MG63 (cell line): ENCODE measurements at places on chromosomes 6 and 20. TPM values are rescaled to one million over a fixed set of nuclear protein-coding genes. Genes with fewer than 3 reads are reported as not detected.

The LINC00237 gene
- total RNA-seq: not detected in 2 replicates

The ABT1 gene
- total RNA-seq: 21.8 and 22.6 TPM in 2 replicates

The MMP24 gene
- 43.2 and 52.3 TPM in 2 replicates for total RNA-seq

- no peak for DNase-seq
Observed at GRCh38 chr6:1641343-1641885, 31.7 kb downstream of the FOXC1 start.

DNA sequence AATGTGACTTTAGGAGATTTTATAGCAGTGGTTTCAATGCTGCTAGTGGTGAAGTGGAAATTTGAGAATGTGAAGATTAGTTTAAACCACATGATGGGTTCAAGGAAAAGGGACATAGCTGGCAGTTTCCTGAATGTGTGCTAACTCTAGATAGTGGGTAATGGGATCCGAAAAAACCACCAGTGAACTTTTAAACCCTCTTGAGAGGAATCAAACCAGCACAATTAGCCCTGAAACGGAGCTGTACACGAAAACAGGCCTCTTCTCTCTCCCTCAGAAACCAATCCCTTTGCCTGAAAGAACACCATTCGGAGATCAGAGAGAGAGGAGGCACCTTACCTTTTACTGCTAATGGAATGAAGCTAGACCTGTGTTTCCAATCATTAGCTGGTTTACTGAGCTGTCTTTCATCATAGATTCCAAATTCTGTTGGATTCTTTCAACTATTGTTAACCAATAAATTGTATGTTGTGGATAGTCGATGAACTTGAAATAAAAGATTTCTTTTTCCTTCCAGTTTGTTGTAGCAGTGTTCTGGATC lies 103.9 kb downstream of the AIG1 start:
- DNase-seq: no peak

GRCh38 chr6:56025795-56026194 lies 150.4 kb upstream of the BMP5 start:
- no peak for DNase-seq

GRCh38 chr6:34518669-34519365 lies 37.3 kb downstream of the SPDEF start:
- no peak for DNase-seq

DNA sequence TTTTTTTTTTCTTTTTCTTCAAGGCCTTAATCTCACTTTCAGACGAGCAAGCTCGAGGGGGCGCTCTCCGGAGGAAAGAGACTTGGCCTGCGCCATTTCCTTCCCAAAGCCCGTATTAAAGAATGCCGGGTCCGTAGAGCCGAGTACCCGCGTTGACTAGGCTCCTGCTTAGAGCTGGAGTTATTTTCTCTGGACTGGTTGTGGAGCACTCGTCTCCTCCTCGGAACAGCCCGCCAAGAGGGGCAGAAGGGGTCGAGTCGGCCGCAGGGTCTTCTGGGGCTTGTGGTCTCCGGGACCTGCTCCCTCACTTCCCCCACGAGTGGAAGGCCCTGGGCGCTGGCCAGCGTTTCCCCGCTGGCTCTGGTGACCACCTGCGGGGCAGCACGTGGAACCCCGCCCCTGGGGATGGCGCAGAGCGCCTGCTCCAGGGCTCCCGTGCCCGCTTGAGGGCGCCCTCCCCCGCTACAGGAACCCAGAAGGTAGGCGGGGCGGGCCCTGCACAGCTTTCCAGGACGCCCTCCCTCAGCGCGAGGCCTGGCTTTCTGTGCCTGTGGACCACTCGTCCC lies 2.7 kb upstream of the MEI4 start:
- no peak for DNase-seq

DNA sequence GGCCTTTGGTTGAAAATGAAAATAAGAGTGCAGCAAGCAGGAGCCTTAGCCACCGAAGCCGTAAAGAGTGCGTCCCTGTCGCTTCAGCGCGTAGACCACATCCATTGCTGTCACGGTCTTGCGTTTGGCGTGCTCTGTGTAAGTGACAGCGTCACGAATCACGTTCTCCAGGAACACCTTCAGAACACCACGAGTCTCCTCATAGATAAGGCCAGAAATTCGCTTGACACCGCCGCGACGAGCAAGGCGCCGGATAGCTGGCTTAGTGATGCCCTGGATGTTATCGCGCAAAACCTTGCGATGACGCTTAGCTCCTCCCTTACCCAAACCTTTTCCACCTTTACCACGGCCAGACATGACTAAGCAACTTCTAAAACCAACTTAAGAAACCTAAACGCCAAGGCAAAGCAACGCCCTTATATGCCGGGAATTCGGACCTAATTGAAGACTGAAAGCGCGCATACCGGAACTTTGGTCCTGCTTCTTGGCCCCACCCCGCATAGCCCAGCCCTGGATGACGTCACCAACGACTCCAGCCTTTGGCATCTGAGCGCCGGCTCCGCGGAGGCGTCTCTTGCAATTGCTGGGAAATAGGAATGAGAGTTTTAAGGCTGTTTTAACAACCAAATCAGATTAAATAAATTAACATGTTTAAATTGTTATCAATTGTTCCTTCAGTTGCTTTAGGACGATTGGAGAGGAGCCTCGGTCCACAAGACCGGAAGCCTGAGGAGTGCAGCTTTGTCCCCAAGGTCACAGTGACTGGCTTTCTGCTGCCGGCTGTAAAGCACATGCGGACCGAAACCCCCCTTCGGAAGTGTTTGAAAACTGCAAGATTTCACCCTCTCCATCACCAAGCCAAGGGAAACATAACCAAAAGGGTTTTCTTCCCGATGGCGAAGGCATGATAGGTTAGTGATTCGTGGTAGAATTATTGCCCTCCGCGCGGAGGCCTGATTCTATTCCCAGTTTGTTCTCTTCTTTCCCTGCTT lies 79.6 kb upstream of the BTN3A2 start:
- DNase-seq: peak; percentile 94

- DNase-seq: no peak
Observed at GRCh38 chr6:64547594-64548268, 912.1 kb downstream of the PHF3 start.

- no peak for DNase-seq
Observed at GRCh38 chr20:17943343-17943742, 25.3 kb downstream of the SNX5 start.

DNA sequence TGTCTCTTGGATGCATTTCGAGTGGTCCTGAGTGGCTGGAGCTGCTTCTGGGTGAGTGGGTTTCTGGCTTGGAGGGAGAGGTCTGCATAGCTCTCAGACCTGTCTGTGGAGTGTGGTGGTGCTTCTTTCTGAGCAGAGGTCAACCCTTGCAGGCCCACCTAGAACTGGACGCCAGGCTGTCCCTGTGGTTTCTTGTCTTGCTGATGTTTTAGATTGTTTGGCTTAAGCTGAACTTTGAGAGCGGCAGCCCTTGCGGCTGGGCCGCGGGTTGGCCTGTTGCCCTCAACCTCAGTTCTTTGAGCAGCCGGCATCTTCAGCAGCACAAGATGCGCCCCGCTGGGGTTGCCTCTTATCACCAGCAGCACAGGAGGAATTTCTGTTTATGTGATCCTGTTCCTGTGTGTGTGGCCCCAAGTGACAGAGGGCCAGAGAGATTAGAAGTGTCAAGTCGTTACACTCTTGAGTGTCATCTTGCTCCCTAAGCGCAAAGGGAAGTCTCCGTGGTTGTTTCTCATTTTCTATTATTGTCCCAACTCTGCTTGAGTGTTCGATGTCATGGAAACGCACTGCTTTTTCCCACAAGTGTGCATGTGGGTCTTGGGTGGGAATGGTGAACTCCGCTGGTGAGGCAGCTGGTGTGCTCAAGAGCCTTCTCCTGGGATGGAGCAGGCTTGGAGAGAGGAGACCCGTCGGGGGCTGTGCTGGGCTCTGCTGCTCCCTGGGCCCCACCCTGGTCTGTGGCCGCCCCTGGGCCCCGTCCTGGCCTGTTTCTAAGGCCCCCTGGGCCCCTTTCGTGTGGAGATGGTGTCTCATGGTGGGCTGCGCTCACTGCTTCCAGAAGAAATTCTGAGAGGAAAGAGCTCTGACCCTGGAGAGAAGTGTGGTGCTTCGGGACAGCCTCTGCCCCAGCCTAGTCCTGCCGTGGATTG lies 20.1 kb upstream of the SLC22A1 start:
- no peak for DNase-seq
